ENCODE measurements at places on chromosomes 13 and 19.

DNA sequence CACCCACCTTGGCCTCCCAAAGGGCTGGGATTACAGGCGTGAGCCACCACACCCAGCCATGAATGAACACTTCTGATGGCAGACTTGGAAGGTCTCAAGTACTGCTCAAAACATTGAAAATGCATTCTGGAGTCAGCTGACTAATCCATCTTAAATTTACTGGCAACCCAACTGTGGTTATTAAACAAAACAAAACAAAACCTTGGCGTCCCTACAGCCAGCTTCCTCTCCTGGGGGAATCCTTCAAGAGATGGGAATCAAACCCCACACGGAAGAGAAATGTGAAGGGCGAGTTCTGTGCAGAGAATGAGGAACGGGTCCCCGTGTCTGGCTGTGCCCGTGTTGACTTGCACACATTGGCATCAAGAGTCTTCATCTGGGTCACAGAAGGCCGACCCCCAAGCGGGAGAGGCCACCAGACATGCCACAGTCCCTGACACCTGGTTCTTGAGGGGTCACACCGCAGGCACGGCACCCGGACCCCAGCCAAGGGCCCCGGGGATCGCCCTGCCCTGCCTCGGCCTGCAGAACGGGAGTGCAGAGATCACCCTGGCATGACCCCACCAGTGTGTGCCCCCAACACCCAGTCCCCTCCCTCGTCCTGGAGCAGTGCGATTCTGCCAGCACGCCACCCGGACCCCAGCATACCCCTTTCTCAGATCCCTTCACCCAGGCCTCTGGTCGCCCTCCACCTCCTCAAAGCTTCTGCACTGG is 3.2 kb downstream of the MAP2K2 start:
- DNase-seq, result no peak

DNA sequence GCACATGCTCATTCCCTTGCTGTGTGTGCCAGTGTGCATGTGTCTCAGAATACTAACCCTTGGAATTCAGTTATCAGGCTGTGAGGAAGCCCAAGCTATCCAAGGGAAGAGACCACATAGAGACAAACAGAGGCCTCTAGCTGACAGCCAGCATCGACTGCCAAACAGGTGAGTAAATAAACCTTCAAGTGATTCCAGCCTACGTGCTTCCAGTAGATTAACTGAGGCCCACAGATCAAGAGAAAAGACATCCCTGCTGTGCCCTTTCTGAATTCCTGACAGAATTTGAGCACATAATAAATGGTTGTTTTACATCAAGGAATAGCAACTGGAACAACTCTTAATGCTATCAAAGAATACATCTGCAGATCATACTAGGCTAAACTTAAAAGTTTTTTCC is 17.5 kb downstream of the ZC3H13 start:
- DNase-seq, result no peak

DNA sequence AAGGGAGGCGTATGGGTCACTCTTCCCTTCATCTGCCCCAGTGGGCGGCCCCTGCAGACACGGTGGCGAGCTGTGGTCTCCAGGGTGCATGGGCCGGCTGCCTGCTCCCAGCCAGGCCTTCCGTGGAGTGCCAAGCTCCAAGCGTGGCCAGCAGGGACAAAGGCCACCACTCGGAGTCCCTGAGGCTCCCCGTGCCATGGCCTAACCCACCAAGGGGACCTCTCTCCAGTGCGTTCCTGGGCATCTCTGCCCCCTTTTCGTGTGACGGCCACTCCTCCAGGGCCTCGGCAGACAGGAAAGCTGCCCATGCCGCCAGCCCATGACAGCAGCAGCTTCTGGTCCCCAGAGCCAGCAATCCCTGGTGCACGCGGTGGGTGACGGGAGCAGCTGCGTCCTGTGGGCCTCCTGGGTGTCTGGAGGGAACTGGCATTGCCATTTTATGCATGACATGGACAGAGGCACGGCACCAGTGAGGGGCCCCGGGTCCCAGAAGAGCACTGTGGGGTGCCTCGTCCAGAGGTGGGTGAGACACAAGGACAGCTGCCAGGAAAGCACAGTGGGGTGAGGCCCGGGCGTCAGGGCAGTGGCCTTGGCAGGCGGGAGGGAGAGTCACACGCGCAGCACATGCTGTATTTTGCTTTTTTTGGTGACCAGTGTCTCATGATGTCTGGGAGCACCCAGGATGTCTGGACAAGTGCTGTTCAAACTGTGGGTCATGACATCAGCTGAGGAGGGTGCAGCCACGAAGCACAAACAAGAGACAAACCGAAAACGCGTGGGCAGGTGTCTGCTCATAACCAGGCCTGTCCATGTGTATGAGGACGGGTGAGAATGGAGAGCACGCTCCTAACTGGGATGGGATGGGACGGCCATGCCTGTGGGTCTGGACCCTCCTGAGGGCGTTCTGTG is 32.3 kb downstream of the CEBPG start:
- no peak for DNase-seq

DNA sequence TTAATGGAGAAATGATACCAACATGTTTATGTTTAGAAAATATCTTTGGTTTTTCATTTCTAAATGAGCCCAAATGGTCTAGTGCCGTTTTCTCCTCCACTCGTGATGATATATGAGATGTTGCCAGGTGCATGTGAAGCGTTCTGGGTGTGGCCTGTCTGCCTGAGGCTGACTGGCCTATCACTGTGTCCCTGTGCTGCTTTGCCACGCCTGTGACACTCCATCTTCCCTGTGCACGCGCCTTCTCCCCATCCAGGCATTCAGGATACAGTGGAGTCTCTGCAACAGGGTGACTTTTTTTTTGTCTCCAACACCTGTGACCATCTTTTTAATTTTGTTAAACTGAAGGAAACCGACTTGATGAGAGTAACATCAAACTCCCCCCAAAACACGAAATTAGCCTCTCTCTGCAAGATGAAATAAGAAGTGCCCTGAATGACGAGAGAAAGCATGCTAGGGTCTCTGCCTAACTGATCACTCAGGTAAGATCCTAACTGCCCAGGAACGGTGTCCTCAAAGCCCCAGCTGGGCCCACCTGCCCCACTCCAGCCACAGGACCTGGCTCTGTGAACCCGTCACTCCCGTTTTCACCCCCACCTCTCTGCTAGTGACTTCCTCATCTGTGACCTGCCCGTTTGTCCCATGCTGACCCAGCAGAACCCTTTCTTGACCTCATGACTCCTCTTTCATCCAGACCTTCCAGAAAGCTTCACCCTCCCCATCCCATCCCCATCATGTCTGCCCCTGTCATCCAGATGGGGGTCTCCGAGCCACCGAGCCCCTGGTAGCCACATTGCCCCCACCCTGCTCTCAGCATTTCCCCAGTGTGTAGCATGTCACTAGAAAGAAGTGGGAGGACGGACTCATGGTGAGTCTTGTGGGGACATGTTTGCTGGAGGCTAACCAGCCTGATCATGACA is 33.2 kb upstream of the TFDP1 start:
- no peak for DNase-seq

DNA sequence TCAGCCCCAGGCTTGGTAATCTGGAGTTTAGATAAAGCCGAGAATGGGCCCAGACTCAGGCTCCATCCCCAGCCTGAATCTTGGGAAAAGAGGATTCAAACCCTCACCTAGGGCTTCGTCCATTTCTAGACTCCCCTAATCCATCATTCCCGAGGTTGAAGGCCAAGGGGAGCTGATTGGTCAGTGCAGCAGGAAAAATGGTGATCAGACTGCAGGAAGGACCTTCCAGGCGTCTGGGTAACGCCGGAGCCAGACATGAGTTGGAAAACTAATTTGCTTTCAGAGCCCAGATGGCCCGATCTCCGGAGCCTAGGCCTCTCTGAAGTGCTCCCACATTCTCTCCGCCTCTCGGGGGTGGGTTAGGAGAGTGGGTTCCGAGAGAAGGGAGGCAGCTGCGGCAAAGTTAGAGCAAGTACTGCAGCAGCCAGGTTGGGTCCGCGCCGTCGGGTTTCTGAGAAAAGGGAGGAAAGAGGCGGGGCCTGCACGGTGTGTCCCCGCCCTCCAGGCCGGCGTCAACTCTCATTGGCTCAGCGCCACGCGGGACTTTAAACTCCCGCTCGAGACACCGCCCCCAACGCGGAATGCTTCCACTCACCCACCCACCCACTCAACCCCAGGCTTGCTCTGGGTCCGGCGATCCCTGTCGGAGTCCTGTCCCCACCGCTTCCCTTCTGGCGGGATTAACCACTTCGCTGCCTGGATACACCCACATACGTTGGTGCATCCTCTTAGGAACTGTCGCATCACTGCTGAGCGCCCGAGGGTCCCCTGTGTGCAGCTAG is 788 bp upstream of the RTBDN start:
- no peak for DNase-seq

- no peak for DNase-seq
These were observed 8.3 kb upstream of the FAM187B start for GRCh38 chr19:35236638-35237400.

- no peak for DNase-seq
These were observed 35.3 kb upstream of the CD177 start for GRCh38 chr19:43318203-43318602.

GRCh38 chr19:4606921-4607678 is 32.2 kb upstream of the TNFAIP8L1 start:
- no peak for DNase-seq

DNA sequence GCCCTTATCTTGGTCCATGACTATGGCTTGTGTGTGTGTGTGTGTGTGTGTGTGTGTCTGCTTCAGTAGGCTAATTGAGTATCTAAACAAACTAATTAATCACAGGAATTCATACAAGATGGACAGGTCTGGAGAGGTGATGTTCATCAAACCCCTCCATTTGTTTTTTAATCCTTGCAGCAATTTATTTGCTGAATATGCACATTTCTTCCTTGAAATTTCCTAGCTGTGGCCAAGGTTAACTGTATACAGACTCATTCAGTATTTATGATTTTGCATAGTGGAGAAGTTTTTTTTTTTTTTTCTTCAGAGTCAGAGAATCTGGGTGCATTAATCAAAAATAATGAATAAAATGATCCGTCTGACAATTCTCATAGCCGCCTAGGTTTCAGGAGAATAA is 74.7 kb upstream of the TSHZ3 start:
- no peak for DNase-seq

DNA sequence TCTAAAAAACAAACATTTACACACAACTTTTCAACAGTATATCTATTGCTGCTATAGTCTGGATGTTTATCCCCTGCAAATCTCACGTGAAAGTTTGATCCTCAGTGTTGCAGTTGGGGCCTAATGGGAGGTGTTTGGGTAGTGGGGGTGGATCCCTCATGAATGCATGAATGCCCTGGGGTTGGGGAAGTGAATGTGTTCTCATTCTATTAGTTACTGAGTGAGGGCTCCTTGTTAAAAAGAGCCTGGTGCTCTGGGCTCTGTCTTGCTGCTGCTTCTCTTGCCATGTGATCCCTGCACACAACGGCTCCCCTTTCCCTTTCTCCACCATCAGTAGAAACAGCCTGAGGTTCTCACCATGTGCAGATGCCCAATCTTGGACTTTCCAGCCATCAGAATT is 242.7 kb upstream of the HTR2A start:
- no peak for DNase-seq

GRCh38 chr13:31588316-31588715 is 151.0 kb upstream of the RXFP2 start:
- no peak for DNase-seq

DNA sequence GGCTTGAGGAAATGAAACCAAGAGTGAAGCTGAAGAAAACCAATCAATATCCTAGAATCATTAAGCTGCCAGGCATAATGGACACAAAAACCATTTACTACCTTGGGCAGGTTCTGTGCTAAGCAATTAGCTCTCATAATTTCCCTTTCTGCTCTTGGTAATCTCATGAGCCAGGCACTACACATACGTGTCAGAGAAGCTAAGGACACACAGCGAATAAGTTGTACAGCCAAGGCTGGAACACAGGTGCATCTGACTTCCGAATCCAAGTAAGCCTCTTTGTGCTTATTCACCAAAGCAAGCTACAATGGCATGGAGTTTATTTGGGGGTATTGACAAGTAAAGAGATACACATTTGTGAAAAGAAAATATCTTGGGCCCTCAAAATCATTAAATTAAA is 1343.9 kb upstream of the MIR17HG start:
- no peak for DNase-seq

- no peak for DNase-seq
These were observed 2.6 kb downstream of the BRCA2 start for GRCh38 chr13:32317716-32318465.

GRCh38 chr13:105817498-105817897 is 718.0 kb downstream of the EFNB2 start:
- no peak for DNase-seq

GRCh38 chr19:13764821-13765394 is 586 bp downstream of the MRI1 start:
- DNase-seq, result peak; percentile 41

DNA sequence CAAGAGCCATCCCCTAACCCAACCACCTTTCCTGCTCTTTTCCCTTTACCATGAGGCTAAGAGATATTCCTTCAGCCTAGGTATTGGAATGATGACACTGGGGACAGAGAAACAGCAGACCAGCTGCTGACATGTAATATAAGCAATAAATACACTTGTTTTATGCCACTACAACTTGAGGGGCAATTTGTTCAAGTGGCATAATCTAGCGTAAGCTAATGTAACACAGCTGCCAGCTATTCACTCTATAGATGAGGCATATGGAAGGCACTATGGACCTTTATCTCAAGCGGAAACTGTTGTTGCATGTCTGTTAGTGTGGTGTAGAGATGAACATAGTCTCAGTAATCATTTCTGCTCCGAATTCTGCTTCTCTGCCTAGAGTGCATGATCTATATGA is 111.1 kb downstream of the STARD13 start:
- no peak for DNase-seq

- no peak for DNase-seq
These were observed 22.6 kb downstream of the KLHL26 start for GRCh38 chr19:18659281-18660050.

DNA sequence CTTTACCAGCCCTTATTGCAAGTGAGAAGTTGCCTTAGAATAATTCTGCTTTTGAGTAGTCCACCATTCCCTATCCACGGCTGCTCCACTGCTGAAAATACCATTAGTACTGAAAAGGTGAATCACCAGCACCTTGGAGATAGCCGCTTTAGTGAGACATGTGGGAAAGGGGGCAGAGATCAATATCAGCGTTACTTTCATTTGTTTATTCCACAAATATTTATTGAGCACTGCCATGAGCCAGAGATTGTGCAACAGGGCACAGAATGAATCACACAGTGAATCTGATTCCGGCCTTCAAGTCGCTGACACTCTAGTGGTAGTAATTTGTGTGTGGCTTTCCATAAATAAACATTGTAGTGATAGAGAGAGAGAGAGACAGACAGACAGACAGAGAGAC is 31.5 kb upstream of the MYO16 start:
- DNase-seq, result no peak

DNA sequence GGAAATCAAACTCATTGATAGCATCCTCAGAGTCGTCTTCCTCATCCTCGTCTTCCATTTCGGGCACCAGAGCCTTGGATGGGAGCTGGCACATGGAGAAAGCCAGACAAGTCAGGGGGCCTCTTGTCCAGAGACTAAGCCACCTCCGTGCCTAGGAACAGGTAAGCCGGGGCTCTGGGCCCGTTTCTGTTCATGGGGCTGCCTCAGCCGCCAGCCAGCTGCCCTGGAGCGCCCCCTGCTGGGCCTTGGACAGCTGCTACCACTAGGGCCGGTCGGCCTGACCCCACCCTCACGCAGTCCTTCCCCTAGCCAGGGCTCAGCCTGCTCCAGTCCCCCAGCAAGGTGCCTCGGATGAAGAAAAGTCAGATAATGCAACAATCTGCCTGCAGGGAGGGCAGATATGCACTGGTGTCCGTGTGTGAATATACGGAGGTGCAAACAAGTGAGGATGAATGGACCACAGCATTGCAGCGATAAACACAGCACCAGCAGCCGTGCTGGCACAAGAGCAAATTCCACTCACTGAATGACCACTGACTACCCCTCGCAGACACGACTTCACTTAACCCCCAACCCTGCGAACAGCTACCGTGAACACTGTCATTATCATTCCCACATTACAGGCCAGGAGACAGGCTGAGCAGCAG is 11.9 kb upstream of the PRKD2 start:
- DNase-seq, result peak; percentile 67

All from T-cell (primary cell).